Upper lobe of right lung (tissue), 1 donor: ENCODE measurements at places on chromosomes 1 and 21. TPM values are rescaled to one million over a fixed set of nuclear protein-coding genes. Genes with fewer than 3 reads are reported as not detected.

DNA sequence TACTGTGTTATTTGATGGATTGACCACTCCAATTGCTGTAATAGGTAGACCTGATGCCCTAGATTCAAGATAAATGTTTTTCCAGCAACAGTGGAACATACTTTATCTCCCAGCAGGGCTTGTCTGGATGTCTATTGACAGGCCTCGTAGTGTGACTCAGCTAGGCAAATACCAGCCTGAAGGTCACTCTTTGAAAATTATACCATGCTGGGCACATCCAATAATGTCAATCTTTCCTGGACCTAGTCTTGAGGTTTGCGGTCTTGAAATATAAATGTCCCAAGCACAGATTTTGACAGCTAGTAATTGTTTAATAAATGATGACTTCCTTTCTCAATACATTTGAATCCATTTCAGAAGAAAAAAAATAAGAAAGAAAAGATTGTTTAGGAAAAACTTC lies 1138.0 kb upstream of the TMPRSS15 start:
- no peaks in the 10 kb centered on the region for H3K27me3 ChIP-seq
- DNase-seq: no peak
- H3K36me3 ChIP-seq: no peaks in the 10 kb centered on the region
- no peaks in the 10 kb centered on the region for H3K4me1 ChIP-seq
- H3K4me3 ChIP-seq: no peak overlapping the region

GRCh38 chr1:150820730-150821512 lies 12.9 kb upstream of the CTSK start:
- H3K27ac ChIP-seq: no peak overlapping the region
- no peaks in the 10 kb centered on the region for H3K4me1 ChIP-seq
- no peak for DNase-seq

Gene TIPRL
- total RNA-seq: 26.9 TPM

Gene ATP6V1G3
- total RNA-seq: not detected

Gene HSD3B2
- not detected for total RNA-seq

Gene APCS
- not detected for total RNA-seq

Gene RPTN
- not detected for total RNA-seq

- H3K4me1 ChIP-seq: no peaks in the 10 kb centered on the region
- H3K36me3 ChIP-seq: peaks cover 27% of the 10 kb centered on the region
- DNase-seq: no peak
- no peaks in the 10 kb centered on the region for H3K27me3 ChIP-seq
- no peak overlapping the region for H3K27ac ChIP-seq
Observed at GRCh38 chr1:226355669-226356551, 46.9 kb upstream of the LIN9 start.

Gene PPM1J
- total RNA-seq: 0.32 TPM

Gene SLC35F3
- total RNA-seq: 0.29 TPM

GRCh38 chr1:226690460-226690982 lies 48.6 kb downstream of the ITPKB start:
- no peak overlapping the region for H3K4me3 ChIP-seq
- no peak for DNase-seq
- H3K27ac ChIP-seq: peak overlapping the region; percentile 56
- no peaks in the 10 kb centered on the region for H3K27me3 ChIP-seq
- no peaks in the 10 kb centered on the region for H3K36me3 ChIP-seq
- peaks cover 46% of the 10 kb centered on the region for H3K4me1 ChIP-seq

Gene PLA2G2F
- not detected for total RNA-seq

DNA sequence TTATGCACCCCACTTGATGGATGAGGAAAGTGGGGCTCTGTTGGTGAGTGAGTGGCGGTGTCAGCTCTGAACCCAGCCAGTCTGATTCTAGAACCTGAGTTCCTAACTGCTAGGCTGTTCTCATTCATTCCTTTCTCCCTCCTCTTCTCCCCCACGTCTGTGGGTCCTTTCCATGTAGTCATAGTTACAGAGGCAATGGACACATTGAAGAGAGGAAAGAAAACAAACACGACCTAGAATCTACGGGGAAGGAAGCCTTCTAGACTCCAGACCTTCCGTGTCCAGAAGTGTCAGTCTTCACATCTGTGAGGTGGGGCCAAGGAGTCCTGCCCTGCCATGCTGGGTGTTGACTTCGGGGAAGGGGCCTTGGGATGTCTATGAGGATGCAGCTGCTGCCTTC lies 115.8 kb upstream of the WNT4 start:
- H3K27ac ChIP-seq: no peak overlapping the region
- H3K4me3 ChIP-seq: no peak overlapping the region

GRCh38 chr1:150256554-150257341 lies 826 bp upstream of the CA14 start:
- no peak overlapping the region for H3K4me3 ChIP-seq
- H3K27ac ChIP-seq: no peak overlapping the region
- no peaks in the 10 kb centered on the region for H3K36me3 ChIP-seq

GRCh38 chr1:20729155-20729931 lies 3.2 kb downstream of the SH2D5 start:
- H3K27me3 ChIP-seq: peaks cover 20% of the 10 kb centered on the region
- peaks cover 16% of the 10 kb centered on the region for H3K4me1 ChIP-seq
- no peak overlapping the region for H3K27ac ChIP-seq
- no peaks in the 10 kb centered on the region for H3K36me3 ChIP-seq
